Stimulated activated CD4-positive, alpha-beta T cell treated with anti-CD3 and anti-CD28 coated beads, Interleukin-4, amount 100 ng/mL, for 24 hours (primary cell): ENCODE measurements at places on chromosomes 5 and 9.
A peak's percentile ranks its signal among the peaks of the same experiment; 100 is the strongest.

DNA sequence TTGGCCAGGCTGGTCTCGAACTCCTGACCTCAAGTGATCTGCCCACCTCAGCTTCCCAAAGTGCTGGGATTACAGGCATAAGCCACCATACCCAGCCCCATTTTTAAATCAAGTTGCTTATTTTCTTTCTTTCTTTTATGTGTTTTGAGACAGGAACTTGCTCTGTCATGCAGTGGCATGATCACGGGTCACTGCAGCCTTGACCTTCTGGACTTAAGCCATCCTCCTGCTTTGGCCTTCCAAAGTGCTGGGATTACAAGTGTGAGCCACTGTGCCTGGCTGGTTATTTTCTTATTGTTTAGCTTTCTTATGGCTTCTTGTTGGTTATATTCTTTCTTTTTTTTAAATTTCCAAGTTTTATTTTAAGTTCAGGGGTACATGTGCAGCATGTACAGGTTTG is 79.7 kb upstream of the C5orf63 start:
- no peak for DNase-seq

DNA sequence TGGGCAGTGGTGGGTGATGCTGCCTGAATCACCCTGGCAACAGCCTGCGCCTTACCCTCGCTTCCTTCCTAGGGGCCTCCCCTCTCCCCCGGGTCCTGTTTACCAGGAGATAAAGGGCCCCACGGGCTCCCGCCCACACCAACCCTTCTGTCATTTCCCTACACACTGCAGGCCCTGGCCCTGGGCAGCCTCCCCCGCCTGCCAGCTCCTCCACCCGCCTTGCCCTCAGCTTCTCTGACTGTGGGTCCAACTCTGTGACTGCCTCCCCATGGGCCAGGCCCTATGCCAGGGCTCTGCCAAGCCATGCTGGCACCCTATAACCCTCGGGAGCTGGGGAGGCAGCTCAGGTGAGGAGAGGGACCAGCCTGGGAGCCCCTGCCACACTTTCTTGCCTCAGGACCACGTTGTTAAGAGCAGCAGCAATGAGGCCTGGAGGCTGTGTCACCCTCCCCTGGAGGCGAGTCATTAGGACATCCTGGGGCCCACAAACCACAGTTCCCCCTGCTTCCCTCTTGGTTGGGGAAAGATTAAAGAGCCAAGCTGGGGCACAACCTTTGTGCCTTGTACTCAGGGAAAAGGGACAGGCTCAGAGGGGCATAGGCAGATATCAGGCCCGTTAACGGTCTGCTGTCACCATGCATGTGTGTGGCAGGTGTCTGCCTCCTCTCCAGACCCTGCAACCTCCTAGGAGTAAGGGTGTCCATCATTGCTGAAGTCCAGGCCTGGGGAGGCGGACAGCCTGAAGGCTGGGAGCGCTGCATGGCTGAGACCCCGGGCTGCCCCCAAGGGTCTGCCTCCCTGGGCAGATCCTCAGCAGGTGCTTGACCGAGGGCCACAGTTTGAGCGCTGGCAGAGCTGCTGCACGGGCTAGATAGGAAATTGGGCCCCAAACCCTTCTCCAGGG is 2.8 kb downstream of the MGAT4B start:
- DNase-seq = peak; percentile 54

GRCh38 chr5:78706825-78707224 is 58.3 kb upstream of the LHFPL2 start:
- no peak for DNase-seq

- DNase-seq = no peak
Measured at GRCh38 chr5:55472642-55473041, 62.1 kb downstream of the PLPP1 start.

DNA sequence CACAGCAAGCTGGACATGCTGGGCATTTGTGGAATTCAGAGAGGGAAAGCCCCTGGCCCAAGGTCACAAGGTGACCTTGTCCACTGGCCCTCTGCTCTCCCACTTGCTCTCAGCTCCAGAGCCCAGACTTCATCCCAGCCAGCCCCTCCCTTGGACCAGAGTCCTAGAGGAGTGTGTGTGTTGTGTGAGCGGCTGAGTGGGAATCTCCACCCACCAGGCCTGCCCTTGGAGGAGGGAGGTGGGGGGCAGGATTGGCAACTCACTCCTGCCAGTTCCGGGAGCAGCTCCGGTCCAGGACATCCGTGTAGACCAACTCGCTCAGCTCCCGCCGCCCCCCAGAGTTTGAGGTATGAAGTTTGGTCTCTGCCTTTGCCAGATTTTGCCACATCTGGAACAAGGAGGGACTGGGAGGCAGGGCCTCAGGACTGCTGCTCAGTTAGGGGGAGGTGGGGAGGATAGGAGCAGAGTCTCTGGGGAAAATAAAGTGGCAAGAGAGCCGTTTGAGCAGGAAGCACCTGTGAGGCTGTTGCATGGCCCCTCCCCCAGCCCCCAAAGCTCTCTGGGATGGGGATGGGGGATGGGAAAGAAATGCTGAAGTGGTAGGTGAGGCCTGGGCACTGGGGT is 1.4 kb downstream of the MZB1 start:
- DNase-seq = no peak

DNA sequence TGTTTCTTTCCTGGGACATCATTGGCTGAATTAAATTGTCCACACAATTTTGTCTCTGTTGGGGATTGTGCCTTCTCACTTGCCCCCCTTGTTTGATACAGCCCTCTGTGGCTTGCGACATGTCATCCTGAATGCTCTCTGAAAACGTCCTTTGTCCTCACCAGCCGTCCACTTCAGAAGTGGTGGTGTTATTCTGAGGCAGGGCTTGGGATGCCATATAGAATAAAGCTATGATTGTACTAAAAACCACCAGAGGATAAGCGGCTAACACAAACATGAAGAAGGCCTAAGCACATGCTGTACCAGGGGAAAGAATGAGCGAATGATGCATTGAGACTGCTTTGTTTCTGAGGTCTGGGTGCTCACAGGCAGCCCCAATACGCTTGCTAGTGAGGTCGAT is 3.5 kb upstream of the SNX30 start:
- no peak for DNase-seq

DNA sequence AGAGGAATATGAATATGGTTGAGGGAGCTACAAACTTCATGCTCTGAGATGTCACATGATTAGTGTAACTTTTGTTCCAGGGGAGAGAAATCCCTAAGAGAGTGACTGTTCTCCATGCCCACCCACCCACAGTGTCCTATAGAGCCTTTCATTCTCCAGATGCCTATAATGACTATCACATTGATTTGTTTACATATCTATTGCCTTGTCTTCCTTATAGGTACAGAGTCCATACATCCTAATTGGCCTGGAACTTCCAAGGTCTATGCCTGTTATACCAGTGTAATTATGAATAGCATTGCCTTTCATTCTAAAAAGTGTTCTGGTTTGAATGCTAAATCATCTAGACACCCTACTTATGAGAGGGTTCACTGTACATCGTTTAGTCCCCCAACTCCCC is 475.4 kb downstream of the RAB3C start:
- no peak for DNase-seq

DNA sequence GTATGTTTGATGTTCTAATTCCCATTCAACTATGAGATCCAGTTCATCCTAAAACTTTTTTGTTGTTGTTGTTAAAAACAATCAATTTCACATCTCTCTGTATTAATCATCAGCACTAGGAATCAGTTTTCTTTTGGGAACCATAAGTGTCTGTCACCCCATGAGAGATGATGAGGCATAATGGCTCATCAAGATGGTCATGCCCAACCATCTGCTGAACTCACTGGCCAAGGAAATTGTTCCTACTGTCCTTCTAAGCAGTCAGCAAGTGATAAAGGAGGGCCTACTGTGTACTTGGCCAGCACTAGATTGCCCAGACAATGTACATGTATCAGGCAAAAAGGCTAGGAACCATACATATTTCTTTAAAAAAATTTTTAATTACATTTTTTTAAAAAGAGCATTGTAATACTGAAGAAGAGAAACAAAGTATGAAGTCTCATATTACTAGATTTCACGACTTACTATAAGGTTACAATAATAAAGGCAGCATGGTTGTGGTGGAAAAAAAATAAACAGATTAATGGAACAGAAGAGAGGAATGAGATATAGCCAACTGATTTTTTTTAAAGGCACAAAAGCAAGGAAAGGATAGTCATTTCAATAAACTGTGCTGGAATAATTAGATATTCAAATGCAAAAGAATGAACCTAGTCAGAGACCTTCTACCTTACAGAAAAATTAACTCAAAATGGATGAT is 458.3 kb downstream of the SPOCK1 start:
- DNase-seq = no peak

DNA sequence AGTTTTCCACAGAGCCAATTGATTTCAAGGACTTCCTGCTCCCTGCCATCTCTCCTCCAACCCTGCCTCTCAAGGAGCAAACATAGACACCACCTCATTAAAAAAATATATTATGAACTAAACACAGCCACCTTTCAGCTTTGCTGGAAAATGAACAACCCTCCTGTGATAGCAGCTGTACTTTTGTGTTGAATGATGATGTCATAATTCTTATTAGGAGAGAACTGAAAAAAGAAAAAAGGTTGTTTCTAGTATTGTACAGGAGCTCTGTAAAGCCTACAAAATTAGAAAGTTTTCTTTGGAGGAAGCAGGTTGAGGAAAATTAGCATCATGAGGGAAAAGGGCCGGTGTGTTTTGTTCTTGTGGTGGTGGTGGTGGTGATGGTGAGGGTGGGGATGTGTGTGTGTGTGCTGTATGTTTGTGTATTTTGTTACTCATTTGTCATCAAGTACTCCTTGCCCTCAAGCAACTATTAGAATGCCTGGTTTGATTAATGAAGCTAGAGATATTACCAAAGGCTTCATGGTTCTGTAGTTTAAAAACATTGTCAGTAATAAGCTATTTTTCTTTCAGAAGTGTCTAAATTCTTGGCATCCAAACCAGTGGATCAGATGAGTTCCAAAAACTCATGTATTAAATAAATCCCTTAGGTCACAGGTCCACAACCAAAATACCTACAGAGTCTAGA is 405.9 kb downstream of the TLE4 start:
- DNase-seq = no peak

DNA sequence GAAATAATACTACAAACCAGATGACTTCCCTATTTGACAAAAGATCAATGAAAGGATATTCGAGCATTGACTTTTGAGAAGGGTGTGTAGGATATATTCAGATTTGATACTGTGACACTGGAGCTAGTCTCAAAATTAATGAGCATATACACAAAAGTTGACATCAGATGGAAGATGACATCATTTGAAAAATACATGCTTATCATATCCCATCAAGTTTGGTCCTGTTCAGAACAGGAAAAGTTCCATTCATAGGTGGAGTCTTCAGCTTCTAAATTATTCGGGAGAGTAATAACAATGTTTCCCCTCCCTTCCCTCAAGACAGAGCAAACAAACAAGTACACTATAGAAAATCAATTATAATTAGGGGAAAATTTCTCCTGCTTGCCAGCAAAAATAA is 348.3 kb downstream of the NDUFS4 start:
- no peak for DNase-seq

- DNase-seq = peak; percentile 85
Measured at GRCh38 chr5:180803181-180804128, 849 bp upstream of the MGAT1 start.

DNA sequence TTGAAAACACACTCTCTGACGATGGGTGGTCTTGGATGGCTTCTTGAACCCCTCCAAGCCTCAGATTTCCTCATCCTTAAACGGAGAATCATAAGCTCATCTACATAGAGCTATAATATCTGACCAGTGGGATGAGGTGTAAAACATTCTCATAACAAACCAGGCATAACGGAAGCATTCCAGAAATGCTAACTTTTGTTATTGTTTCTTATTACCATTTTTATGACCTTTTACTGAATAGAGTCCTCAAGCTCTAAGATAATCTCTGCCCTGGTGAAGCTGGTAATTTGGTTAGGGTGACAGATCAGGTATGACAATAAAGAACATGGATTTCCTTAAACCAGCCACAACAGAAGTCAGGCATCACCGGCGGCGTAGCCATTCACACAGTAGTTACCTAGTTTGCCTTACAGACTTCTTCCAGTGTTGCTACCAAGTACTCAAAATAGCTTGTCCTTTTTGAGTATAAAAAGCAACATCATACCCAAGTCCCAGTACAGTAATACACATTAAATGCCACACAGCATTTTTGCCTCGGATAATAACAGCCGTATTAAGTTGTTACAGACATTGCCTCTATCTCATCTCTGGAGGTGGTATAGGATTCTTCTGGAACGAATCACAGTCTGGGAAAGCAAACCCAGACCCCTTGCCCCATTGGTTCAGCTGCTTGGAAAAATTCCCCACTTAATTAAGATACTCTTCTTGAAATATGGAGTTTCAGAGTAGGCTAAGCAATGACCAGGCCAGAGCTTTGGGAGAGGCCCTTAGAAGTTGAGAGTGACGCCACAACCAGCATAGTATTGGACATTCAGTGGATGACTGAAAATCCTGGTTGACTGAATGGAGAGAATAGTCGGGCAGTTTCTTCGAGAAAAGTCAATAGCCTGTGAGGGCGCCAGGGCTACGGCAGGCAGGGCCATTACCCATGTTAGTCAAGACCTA is 252.5 kb downstream of the SLIT3 start:
- DNase-seq = no peak

- DNase-seq = peak; percentile 32
Measured at GRCh38 chr5:149264439-149265067, 7.1 kb upstream of the AFAP1L1 start.

- no peak for DNase-seq
Measured at GRCh38 chr9:91751922-91752321, 198.1 kb downstream of the ROR2 start.

DNA sequence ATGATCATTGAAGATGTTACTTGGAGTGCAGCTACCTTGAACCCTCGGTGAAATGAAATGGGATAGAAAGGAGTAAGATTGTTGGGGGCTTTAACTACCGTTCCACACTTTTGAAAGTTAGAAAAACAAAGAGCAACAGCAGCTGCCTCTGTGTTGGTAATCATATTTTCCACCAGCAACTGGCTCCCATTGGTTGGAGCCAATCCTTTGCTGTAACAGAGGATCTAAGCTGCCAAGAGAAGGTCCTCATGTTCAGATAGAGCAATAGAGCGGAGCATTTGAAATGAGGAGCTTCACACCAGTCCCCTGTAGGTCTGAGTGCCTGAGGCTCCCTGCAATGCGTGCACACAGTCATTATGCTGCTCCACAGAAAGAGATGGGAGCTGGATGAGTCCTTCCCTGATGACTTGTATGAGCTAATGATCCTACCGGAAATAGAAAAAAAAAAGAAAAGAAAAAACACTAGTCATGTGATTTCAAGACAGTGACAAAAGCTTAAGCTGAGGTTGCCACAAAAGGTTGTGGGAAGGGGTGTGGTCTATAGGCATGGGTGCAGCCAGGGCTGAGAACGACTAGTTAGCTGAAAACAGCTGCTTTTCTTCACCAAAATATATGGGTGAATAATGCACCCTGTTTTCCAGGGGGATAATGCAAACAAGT is 300.7 kb downstream of the MLLT3 start:
- peak; percentile 27 for DNase-seq

DNA sequence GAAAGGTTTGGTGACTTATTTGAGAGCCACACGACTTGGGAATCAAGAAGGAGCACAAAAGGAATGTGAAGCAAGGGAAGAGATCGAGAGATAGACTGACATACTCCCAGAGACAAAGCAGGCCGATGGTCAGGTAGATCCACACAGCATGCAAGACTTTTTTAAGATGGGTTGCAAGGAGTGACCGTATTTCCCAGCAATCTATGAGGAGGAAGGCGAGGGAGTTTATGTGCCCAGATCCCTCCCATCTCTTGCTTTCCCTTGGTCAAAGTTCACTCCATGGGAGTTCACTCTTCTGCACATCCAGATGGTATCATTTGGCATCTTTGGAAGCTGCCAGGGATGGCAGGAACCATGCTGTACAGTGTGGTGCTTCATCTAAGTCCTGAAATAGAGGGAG is 148.9 kb downstream of the RMI1 start:
- no peak for DNase-seq

- DNase-seq = no peak
Measured at GRCh38 chr9:78971540-78971939, 600.2 kb upstream of the TLE4 start.
